ENCODE measurements at places on chromosomes 11 and 22.

DNA sequence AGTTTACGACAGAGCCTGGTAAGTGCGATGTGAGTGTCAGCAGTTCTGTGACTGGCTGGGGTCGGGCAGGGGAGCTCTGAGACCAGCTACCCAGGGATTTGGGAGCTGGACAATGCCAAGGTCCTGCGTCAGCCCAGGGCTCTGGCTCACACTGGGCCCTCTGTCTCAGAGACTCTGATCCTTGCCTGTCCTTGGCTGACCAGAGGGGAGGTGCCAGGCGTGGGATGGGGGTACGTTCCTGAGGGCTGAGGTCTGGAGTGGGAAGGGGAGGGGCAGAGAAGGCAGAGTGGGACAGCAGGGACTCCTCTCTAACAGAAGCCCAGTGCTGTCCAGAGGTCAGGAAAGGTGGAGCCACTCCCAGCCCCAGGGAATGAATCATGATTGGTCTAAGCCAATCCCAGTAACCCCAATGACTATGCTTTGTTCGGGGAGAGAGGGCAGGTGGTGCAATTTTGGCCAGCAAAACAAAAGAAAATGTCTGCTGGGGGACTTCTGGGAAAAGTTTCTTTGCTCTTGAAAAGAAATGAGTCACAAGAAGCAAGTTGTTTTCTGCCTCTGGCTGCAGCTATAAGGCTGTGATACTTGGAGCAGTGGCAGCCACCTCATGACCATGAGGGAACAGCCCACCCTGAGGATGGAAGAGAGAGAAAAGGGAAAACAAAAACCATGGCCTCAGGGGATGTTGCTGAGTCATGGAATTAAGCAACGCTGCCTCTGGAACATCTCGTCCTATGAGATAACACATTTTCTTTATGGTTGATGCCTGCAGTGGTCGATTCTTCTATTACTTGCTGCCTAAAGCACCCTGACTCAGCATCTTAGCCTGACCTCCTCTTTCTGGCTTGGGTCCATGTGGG, 108.3 kb downstream of the CHST1 start:
- DNase-seq, result no peak

- DNase-seq, result peak; percentile 28
Observed at GRCh38 chr11:126284829-126285228, 1.9 kb downstream of the TIRAP start.

DNA sequence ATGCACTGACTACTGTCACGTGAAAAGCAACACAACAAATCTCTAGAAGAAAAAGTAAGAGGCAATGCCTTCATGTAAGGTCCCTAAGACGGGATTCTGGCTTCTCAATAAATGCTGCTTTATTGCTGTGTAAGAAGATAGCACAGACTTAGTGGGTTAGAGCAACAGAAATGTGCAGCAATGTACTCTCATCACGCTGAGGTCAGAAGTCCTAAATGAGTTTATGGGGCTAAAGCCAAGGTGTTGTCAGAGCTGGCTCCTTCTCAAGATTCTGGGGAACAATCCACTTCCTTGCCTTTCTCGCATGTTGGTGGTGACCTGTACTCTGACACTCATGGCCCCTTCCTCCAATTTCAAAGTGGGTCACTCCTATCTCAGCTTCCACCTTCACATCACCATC, 93.4 kb downstream of the SHANK2 start:
- DNase-seq, result no peak

DNA sequence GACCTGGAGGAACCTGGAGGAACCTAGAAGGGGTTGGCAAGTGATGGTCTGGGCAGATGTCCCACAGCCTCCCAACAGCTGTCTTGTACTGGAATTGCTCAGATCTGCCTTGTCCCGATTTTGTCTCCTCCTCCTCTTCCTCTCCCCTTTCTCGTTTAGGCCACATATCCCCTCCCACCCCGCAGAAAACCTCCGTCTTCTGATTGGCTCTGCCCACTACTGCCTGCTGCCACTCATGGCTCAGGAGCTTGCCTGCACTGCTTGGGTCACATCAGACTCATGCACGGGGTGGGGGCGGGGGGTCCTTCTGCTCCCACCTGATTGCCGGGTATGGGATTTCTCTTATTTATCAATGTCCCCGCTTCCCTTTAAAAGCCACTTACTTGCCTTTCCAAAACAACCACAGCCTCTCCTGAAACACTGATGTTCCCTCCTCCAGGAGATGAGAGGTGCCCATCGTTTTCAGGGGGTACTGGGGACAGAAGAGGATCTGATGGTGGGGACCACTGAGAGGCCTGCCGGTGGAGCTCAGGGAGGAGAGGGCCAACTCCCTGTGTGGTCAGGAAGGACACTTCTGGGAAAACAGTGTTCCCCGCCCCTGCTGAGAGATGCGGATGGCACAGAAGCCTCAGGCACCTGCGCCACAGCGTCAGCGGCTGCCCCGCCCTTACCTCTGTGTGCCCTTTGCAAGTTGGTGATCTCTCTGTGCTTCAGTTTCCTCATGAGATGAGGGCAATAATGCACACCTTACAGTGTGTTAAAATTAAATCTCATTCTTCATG, 14.7 kb downstream of the TOM1 start:
- no peak for DNase-seq

DNA sequence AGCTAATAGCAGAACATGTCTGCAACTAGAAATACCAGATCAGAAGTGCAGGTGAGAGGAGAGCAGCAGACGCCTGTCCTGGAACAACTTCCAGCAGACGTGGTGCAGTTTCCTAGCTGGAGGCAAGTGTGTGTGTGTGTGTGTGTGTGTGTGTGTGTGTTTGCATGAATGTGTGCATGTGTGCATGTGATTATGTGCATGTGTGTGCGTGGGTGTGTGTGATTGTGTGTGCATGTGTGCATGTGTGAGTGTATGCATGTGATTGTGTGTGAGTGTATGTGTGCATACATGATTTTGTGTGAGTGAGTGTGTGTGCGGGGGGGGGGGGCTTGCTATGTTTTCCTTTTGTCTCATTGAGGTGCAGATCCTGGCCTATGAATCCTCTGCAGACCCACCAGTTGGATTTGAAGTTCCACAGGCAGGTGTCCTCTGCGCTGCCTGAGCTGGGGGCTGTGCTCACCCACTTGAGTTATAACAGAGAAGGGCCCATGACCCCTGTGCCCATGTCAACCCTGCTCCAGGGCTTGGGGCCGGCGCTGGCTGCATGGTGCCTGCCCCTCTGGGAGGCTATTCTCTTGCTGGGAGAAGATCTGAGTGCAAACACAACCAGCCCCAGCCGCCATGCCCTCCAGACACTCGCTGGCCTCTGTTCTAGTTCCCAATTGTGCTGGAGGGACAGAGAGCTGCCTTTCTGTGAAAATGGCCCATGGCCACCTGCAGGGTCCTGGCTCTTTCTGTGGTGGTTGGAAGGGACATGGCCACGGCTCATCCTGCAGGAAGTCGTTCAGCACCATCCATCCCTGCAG, 821.3 kb downstream of the BRD1 start:
- DNase-seq, result no peak

DNA sequence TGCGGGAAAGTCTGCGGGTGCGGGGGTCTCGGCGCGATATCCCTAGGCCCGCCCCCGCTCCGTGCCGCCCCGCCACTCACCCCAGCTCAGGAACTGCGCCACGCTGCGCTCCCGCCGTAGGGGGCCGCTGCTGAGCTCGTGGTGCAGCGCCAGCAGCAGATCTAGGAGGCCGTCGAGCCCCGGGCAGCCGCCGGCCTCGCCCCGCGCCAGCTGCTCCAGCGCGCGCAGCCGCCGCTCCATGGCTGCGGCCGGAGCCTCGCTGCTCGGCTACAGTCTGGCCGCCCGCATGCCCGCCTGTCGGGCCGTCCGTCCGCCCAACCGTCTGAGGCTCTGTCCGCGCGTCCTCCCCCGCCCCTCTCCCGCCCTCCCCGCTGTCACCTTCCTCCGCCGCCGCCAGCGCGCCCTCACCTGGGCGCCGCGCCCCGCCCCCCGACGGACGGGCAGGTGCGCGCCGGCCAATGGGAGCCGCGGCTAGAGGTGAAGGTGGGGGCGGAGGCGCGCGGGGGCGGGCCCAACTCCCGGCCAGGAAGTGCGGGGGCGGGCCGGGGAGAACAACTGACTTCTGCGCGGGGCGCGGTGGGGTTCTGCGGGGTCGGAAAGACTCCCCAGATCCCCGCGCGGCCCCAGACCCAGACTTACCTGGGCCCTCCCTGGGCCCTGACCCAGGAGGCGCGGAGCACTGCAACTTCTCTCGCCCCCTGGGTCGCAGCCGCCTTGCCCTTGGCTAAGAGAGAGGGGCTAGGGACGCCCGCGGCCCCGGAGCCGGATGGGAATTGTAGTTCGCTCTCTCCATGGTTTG, at the start of gene CDC42BPG:
CDC42BPG (minus strand) TSS at position 324 of the 799 bp plus-strand sequence; CDS start at position 240, 84 bp downstream.
- DNase-seq, result peak; percentile 78

- no peak for DNase-seq
Observed at GRCh38 chr11:62923601-62924411, 2.6 kb upstream of the CHRM1 start.

DNA sequence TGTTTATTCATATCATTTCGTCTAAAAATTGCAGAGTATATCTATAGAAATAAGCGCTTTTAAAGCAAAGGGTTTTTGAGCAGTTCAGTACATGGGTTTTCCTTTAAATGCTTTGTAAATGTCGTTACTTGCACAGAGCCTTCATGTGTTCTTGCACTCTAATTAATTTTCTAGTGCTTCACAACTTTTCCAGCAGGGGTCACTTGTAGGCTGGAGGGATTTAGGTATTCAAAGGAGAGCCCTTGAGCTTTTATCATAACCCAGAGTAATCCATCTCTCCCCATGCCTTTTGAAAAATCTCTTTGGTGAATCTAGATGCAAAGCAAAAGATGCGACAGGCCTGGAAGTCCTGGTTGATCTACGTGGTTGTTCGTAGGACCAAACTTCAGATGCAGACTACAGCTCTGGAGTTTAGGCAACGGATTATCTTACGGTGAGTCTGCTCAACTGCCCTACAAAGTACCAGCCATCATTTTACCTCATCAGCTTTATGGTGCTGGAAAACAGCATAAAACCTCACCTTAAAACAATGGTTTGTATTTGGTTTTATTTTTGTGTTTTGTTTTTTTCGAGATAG, 60.4 kb downstream of the SFI1 start:
- DNase-seq, result no peak

DNA sequence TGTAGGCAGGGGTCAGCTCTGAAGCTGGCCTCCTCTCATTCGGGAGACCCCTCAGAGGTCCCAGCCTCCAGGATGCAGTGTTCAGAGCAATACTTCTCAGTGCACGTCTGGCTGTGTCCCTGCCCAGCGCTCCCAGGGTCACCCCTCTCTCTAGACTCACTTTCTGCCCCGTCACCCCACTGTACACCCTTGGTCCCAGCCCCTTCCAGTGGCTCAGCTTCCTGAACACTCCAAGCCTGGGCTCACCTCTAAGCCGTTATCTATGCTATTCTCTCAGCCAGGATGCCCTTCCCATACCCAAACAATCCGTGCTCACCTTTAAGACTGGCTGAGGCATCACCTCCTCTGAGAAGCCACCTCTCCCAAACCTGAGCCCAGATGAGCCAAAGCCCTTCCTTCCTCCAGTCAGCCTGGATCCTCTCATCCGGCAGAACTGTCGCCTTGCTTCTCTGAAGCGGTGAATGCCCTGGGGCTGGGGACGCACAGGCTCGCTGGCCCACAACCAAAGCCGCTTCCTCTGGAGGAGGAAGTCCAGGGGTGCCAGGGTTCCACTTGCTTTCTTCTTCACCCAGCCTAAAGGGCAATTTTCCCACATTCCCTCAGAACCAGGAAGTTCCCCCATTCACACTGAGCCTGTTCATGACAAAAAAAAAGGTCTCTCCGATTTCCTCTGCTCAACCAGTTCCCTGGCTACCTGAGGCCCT, 13.7 kb upstream of the CDKN1C start:
- DNase-seq, result no peak

DNA sequence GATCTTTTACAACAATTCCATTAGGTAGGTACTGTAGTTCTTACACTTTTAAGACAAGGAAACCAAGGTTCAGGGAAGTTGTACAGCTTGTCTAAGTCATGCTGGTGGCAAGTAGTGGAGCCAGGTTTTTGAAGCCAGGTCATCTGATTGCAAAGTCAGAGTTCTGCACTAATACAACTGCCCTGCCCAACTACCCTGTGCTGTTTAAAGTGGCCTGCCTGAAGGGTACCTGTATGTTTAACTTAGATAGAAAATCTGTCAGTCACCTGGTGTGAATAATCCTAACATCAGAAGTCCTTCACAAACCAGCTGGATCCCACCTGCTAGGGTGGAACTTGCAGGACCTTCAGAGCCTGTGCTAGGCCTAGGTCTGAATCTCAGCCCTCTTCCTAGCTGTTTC, 44.2 kb downstream of the ARFGAP2 start:
- no peak for DNase-seq

DNA sequence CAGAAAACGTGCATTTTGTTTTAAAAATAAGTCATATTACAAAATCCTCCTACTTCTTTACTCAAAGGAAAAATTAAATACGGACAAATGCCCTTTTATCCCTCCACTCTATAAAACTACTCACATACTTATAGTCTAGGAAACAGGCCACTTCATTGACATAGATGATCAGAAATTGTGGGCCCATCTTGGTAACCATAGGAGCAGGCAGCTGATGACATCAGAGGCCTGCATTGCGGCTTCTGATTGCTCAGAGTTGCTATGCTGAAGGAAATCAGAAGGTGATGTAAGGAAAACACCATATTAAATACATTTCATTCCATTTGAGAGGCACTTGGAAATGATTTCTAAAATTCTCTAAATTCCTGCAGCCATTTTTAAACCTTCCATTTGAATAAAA, 27.0 kb downstream of the FAM76B start:
- DNase-seq, result no peak

- no peak for DNase-seq
Observed at GRCh38 chr11:33417121-33417520, 159.9 kb downstream of the HIPK3 start.

DNA sequence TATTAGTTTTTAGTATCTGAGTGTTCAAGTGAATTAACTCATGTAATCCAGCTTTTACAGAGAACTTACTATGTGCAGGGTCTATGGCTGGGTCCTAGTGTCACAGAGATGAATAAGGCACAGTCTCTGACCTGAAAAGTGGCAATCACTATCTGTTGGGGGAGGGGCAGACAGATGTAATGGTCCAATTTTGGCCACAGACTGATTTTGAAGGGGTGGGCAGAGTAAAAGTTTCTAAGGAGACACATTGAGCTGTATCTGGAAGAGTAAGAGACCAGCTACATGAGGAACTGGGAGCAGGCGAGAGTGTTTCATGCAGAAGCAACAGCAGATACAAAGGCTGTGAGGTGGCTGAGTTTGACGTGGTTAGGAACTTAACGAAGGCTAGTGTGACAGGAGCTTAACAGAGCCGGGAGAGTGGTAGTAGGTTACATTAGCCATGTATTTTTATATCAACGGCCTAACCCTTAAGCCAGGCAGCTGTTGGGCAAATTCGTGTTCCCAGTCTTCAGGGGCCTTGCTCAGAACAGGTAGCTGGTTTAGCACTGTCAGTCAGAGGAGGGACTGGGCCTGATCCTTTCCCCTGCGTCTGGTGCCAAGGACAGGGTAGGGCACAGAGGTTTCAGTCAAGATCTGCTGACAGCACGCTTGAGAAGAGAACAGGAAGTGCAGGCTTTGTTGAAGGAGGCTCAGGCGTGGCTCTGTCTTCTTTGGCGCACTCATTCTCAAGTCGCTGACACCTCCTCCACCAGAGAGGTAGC, 1.4 kb upstream of the STIM1 start:
- no peak for DNase-seq

GRCh38 chr11:394034-394857, at the start of gene PKP3:
PKP3 (plus strand) TSS chr11:394209; CDS start chr11:394293, 84 bp downstream.
- peak; percentile 80 for DNase-seq
